ENCODE measurements at places on chromosomes 13 and 19.

DNA sequence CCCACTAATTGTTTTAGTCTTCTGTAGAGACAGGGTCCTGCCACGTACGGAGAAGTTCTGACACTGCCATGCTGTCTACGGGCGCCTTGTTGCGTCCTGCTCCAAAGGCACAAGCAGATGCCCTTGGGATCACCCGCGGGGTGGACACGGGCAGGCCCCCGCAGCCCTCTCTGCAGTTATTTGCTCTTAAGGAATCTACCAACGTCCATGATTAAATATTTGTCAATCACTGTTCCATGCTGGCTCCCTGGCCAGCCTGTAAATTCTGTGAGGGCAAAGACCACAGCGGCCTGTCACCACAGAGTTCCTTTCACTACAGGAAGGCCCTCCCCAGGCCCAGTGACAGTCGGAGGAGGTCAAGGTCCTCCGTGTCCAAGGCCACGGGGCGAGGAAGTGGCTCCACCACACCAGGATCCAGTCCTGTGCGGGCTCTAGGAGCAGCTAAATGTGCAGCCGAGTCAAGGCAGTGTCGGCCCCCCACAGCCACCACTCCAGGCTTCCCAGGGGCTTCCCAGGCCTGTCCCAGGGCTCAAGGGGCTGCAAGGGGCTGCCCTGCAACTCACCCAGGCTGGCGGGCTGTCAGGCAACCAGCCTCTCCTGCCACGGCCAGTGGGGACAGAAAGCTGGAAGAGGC, 2.1 kb downstream of the RNF126 start:
- no peak for DNase-seq

- no peak for DNase-seq
These were observed 11.0 kb downstream of the SIGLEC11 start for GRCh38 chr19:49949742-49950589.

GRCh38 chr13:75285310-75285709, 196.7 kb downstream of the TBC1D4 start:
- DNase-seq = no peak

DNA sequence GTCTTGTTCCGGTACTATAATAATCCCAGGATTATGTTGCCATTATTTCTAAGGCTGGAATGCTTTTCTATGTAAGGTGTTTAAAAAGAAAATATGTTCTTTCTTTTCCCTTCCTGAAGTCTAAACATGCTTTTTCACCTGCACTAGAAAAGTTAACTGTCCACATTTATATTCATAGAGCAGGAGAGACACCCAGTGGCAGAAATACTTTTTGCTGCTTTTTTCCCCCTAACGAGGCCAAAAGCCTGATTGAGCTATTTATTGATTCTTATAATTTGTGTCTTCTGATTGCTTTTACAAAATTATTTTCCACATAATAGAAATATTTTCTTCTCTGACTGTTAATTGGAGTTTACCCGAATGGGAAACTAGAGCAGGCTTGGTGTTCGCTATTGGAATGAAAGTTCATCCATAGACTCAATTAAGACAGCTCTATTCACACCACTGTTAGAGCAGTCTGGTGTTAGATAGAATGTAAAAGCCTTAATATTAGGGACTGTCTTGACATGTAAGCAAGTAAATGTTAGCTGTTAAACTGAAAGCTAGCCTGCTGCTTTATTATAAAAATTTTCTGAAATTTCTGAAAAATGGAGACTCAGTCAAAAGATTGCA, 15.8 kb downstream of the GPR180 start:
- DNase-seq = no peak

DNA sequence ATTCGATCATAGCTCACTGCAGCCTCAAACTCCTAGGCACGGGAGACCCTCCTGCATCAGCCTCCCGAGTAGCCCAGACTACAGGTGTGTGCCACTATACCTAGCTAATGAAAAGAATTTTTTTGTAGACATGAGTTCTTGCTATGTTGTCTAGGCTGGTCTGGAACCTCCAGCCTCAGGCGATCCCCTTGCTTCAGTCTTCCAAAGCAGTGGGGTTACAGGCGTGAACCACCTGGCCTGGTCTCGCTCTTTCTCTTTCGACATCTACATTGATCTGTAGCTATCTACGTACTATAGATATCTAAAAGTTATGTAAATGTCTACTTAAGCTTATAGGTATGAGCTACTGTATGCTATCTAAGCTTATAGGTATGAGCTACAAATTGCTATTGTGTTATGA, 32.4 kb downstream of the NUMBL start:
- no peak for DNase-seq

GRCh38 chr19:38699027-38699346, 45.3 kb downstream of the CAPN12 start:
- no peak for DNase-seq

- no peak for DNase-seq
These were observed 6.2 kb downstream of the CAB39L start for GRCh38 chr13:49437705-49438104.

DNA sequence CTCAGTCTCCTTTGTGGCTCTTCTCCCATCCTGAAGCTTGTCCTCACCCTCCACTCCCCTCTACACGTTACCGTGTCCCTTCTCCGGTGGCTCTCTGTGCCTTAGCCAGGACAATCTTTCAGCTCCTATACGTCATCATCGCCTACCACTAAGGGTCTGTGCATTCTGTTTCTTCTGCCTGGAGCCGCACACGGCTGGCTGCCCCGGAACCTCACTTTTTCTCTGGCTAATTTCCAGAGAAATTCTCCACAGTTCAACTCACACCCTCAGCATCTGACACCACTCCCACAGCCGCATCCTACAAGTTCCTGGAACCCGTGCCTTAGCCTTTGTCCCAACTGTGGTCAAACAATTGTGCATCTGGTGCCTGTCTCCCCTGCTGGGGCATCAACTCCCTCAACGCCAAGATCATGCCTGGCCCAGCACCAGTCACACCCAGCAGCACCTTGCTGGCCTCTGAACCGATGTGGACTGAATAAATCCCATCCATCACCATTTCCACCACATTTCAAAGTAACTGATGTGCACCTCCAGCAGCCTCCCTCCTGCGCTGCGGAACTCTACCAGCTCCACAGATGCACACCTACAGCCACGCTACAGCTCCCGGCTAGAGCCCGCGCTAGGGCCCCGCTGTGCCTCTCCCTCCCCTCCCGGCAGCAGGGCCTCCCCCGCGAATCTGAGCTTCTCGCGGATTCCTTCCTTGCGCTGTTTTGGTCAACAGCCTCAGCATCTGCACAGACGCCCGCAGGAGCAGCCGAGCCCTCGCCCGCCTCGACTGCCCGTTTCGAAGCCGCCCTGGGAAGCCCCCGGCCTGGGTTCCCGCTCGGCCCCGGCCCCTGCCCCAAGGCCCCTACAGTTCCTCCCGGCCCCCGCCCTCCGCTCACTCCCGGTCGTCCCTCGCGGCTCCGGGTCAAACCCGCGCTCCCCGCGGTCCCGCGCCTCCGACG, 689 bp downstream of the DCUN1D2 start:
- DNase-seq = peak; percentile 21

DNA sequence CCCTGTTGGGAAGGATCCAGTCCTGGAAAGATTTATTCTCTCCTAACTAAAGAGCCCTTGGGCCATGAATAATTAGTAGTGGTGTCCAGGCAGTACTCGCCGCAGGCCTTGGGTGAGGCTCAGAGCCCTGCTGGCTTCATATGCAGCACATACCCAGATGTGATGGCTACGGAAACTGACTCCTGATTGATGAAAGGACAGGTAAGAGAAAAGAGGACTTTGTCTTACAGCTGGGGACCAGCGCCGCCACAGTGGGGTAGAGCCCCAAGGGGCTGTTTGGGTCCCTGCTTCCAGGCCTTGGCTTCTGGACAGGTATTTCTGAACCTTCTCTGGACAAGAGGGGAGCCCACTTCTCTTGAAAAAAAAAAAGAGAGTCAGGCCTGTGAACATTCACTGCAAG, 1680.8 kb downstream of the EFNB2 start:
- no peak for DNase-seq

DNA sequence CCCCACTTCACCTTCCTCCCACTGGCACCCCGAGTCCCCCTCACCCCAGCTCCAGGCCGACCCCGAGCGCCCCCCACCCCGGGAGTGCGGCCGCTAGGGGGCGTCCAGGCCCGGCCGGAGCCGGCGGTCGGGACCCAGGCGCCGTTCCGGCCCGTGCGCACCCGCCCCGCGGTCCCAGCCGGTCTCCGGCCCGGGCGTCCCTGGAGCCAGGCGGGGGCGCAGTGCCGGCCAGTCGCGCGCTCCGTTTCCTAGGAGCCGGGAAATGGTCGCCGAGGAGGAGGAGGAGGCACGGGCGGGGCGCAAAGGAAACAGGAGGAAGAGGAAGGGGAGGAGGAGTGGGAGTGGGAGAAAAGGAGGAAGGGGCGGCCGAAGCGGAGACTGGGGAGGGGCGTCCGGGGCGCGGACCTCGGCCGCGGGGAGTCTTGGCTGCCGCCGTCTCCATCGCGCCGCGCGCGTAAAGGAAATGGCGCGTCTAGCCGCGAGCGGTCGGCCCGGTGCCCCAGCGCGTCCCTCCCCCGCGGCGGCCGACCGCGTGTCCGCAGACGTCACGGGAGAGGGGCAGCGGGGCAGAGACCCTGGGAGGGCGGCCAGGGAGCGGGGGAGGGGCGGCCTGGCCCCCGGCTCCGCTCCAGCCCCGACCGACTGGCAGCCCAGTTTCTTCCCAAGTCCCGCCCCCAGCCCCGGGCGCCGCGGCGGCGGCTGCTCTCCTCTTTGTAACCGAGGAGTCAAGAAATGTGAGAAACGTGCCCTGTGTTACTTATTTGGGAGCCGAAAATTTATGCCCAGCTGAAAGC, 1.1 kb upstream of the KCTD15 start:
- no peak for DNase-seq

GRCh38 chr19:7395360-7396066, 46.8 kb downstream of the ARHGEF18 start:
- DNase-seq = no peak

DNA sequence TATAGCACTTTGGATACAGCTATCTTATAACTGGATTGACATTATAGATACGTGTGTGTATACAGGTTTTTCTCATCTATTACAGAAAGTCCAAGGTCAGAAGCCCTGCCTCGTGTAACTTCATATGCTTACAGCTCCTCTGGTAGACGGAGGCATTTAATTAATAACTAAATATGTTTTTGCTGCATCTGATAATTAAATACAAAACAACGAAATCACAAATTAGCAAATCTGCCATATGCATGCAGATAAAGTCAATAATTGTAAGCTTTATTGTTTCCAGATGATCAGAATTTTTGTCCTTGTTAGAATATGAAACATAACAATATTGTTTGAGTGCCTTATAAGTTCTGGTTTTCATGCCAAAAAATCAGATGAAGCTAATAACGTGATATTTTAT, 717.7 kb downstream of the LIG4 start:
- DNase-seq = no peak

DNA sequence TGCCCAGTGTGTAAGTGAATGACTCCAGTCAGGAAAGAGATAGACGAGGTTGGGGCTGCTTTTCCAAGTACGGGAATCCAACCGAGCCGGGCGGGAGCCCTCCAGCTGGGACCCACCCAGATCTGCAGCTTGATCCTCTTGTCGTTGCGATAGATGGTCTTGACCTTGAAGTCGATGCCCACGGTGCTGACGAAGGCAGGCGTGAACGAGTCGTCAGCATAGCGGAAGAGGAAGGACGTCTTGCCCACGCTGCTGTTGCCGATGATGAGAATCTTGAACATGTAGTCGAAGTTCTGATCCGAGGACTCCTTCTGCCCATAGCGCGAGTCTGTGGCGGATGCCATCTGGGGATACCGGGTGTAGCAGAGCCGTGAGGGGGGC, 1.5 kb downstream of the RAB3A start:
- DNase-seq = no peak

GRCh38 chr19:49840736-49841249, 10.2 kb upstream of the PTOV1 start:
- DNase-seq = no peak

GRCh38 chr13:37595162-37595561, 3.4 kb downstream of the POSTN start:
- no peak for DNase-seq

- no peak for DNase-seq
These were observed 38.4 kb upstream of the TCF3 start for GRCh38 chr19:1690699-1691307.

GRCh38 chr13:69857183-69857821, 250.3 kb upstream of the ATXN8OS start:
- no peak for DNase-seq

GRCh38 chr13:100506600-100507422, 81.8 kb downstream of the GGACT start:
- no peak for DNase-seq

DNA sequence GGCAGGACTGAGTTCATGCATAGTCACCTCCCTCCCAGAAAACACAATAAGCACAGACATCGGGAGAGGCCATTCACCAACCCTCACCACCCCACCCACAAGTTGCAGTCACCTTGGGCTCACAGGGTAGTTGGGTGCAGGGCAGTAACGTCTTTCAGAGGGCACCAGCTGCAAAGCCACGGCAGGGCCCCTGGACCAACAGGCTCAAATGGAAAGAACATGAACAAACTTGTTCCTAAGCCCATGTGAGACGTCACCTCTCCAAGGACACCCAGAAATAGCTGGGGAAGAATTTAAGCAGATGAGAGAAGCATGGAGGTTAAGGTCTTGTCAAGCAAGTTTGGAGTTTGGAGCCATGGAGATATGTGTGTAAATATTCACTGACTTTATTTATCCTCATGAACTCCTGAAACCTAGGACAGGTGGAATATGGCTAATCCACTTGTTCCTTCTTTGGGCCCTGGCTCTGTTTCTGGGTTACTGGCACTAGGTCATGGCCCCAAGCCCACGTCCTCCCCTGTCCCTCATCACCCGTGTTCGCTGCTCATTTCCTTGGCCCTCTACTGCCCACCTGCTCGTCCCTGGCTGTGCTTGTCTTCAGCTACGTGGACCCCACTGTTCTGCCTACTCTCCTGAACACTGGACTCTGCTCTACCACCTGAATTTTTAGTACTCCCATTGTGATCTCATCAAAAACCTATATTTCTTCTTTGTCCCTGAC, 40.4 kb downstream of the SACS start:
- DNase-seq = no peak

GRCh38 chr13:108708921-108709320, 79.5 kb downstream of the MYO16 start:
- DNase-seq = no peak

GRCh38 chr13:98761126-98761985, 8.9 kb upstream of the SLC15A1 start:
- no peak for DNase-seq

- DNase-seq = peak; percentile 27
These were observed 557 bp downstream of the PSPC1 start for GRCh38 chr13:19782049-19782726.

GRCh38 chr19:1856698-1857603, 6.4 kb downstream of the KLF16 start:
- no peak for DNase-seq

DNA sequence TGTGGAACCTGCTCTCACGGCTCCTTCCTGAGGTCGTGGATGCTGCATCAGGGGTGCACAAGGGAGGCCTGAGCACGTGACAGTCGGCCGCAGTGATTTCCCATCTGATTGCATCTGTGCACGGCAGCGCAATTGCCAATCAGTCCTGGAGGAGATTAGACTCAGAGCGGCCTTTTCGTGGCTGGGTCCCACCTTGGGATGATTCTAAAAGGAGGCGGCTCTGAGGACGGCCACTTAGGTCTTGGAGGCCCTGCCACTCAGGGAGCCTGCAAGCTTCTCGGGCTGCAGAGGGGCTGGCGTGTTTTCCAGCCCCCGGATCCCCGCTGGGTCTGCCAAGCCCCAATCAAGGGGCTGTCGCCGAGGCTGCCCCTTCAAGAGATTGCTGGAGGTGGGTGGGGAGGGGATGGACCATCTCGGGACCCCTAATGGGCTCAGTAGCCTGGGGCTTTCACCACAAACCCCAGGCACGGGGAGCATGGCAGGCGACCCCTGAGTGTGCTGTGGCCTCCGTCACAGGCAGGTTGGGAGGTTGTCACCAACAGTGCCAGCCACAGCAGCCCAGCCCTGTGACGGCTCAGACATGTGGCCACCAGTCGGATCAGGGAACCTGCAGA, 51.6 kb downstream of the SOX1 start:
- DNase-seq = no peak

- DNase-seq = no peak
These were observed 14.2 kb downstream of the TUBGCP3 start for GRCh38 chr13:112573710-112574109.

All from stimulated activated CD4-positive, alpha-beta T cell treated with anti-CD3 and anti-CD28 coated beads, TNF-alpha, amount 100 ng/mL, for 48 hours (primary cell).